ENCODE measurements at places on chromosomes 6 and 20.

- DNase-seq, result no peak
Measured at GRCh38 chr20:26154224-26154623, 457.6 kb upstream of the ZNF337 start.

DNA sequence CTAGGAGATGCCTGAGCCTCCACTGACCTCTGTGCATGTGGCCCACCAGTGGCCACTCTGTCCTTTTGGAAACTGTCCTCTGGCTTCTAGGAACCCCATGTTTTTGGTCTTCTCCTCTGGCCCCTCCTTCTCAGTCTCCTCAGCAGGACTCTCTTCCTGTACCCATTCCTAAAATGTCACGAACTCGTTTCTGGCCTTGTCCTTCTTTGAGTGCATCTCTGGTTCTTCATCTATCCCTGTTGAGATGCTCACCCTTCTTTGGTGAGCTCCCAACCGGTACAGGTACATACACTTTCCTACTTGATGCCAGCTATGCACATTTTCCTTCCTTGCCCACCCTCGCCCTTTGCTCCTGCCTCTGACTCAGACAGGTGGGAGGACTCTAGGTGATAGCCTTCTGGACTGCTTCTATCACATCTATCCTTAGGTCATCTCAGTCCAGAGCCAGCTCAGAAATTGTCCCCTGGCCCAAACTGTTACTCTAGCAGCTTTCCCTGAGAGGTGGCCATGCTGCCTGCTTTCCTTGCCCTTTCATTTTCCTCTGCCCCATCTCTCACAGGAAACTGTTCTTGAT lies 14.8 kb upstream of the NNAT start:
- DNase-seq, result no peak

DNA sequence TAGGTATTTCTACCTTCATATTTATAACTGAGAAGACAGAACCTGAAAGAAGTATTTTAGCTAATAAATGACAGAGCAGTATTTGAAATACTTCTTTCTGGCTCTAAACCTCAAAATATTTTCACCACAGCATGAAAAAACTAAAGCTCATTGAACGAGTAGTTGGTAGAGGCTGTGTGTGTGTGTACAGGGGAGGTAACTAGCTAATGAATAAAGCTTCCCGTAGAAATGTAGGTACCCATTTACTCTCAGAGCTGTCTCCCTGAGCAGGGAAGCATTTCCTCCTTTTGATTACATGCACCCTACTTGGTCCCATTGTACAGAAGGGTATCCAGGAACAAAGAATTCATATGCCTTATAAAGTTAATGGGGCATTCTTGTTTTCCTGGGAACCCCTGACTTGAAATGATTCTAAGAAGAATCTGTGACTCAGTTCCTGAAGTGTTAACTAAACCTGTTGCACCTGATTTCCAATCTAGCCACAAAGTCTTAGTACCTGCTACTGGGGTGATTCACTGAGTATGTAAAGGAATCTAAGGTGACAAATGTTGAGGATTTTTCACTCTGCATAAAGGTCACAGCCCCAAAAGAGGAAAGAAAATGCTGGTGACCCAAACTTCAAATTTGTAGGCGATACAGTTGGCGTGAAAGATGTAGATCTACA lies 12.5 kb downstream of the CRYBG1 start:
- no peak for DNase-seq

- no peak for DNase-seq
Measured at GRCh38 chr6:21180800-21181337, 412.7 kb upstream of the SOX4 start.

GRCh38 chr6:20838113-20838512 lies 303.9 kb downstream of the CDKAL1 start:
- no peak for DNase-seq

- no peak for DNase-seq
Measured at GRCh38 chr6:75531174-75531573, 37.6 kb upstream of the FILIP1 start.

GRCh38 chr6:110319843-110320242 lies 38.3 kb downstream of the METTL24 start:
- DNase-seq, result no peak

DNA sequence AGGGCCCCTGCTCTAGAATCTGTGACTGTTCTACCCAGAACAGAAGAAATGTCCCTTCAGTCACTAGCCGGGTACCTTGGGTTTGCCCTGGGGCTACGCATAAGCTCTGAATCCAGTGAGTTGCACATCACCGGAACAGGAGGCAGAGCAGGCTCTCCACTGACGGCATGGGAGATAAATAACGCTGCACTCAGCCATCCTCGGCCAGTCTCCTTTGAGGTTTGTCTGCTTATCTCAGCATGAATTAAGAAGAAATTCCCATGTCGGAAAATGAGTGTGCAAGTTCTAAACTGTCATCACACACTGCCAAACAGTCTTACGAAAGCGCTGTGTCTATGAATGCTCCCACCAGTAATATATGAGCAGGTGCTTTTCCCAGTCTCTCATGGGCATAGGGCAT lies 90.8 kb downstream of the FAM50B start:
- no peak for DNase-seq

- DNase-seq, result no peak
Measured at GRCh38 chr6:107815846-107816245, 8.3 kb downstream of the SCML4 start.
